ENCODE measurements at places on chromosomes 2 and 18.

GRCh38 chr2:219175928-219176817 lies 552 bp downstream of the CNPPD1 start:
- DNase-seq = no peak

DNA sequence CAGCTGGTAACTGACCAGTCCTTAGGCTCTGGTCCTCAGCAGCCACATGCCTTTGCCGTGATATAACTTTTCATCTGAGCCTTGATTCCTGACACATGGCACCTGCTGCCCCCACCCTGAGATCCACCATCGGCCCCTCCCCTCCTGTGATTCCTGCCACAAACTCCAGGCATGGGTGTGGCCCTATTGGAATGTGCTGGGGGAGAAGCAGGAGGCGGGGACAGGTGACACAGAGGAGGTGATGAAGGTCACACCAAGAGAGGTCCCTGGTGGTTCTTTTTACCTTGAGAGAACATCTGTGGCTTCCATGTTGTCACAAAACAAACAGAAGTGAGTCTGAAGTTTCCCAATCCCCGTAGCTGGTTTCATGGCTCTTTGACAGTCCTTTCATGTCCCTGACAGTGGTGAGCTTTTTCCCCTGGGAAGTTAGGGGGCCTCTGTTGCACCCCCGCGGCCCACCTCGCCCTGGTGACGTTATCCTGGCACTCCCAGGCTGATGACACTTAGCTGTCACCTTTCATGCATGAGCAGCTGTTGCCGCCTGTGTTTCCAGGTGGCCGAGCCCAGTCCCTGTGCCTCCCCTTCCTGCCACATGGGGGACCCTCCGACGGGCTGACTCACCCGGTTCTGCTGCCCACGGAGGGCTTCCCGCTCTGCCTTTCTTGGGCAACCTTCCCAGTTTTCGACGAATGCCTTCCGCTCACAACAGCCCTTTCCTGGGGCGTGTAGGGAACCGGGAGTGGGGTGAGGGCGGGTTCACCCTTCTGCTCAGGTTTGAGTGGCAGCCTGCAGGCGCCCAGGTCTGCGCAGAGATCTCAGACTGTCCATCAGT lies 66.3 kb upstream of the GLI2 start:
- no peak for DNase-seq

GRCh38 chr18:73787316-73787715 lies 360.3 kb downstream of the FBXO15 start:
- no peak for DNase-seq

DNA sequence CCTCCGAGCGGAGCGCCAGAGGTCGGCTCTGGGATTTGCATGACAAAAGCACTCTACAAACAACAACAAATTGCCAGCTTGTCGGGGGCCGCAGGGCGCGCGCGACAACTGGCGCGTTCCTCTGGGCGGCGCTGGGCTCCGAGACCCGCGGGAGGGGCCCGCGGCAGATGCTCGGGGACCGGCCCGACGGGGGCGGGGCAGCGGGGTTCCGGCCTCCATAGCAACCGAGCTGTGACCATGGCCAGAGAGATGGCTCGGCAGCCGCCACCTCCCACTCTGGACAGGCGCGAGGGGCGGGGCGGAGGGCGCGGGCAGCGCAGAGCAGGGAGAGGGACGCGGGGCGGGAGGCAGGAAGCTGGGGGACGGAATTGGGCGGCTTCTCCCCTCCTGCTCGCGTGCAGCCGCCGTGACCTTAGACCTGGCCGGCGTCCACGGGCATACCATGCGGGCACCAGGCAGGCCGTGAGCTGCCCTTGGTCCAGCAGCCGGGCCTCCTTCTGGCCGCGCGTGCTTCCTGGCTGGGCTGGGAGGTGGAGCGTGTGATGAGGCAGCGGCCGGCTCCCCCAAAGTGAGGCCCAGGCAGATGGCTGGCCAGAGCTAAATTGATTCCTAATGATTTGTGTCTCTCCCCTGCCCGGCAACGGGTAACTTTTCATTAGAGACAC lies 171.5 kb downstream of the CELF4 start:
- DNase-seq = no peak

DNA sequence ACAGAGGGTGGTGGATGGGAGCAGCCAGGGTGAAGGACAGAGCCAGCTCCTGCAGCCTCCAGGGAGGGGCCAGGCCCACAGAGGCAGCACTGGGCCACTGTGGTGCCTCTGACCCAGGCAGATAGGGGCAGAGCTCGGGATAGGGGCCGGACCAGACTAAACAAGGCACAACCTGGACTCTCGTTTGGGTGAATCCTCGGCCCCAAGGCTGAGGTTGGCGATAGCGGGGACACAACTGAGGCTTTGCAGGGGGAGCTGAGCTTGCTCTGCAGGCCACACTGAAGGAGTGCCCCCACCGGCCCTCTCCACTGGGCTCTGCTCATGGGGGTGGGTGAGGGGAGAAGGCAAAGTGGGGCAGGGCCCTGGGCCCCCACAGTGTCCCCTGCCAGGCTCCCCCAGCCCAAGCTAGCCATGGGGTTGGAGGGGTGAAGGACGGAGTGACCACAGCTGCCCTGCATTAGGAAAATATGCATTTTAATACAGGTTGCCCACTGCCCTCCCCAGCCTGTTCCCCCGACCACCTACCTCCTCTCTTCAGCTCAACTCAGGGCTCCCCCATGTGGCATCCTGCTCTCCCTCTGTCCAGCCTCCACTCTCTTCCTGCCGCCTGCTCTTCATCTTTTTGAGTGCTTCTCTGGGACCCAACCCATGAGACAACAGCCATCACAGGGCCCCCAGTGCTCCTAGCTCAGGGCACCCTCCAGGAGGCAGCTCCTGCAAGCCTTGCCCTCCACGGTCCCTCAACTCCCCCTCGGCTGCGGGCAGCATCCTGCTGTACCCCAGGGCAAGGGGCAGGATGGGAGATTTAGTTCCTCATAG lies 152.8 kb downstream of the INHBB start:
- no peak for DNase-seq

DNA sequence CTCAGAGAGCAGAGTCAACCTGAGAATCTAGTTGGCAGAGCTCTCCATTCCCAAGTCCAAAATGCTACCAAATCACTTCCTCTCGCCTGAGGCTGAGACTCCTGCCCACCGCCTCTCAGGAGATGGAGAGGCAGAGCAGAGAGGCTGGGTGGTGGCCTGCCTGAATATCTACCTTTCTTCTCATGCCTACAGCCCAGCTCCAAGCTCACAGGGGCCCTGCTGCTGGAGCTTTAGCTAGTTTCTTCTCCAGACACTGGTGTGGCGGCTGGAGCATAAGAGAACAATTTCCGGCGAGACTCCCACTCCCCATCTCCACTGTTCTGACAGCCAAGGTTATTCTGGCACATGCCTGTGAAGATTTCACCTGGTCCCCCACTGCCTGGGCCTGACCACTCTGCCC lies 8.1 kb upstream of the CYP26B1 start:
- DNase-seq = no peak

- DNase-seq = no peak
Observed at GRCh38 chr2:241895712-241896641, 26.4 kb downstream of the RTP5 start.

DNA sequence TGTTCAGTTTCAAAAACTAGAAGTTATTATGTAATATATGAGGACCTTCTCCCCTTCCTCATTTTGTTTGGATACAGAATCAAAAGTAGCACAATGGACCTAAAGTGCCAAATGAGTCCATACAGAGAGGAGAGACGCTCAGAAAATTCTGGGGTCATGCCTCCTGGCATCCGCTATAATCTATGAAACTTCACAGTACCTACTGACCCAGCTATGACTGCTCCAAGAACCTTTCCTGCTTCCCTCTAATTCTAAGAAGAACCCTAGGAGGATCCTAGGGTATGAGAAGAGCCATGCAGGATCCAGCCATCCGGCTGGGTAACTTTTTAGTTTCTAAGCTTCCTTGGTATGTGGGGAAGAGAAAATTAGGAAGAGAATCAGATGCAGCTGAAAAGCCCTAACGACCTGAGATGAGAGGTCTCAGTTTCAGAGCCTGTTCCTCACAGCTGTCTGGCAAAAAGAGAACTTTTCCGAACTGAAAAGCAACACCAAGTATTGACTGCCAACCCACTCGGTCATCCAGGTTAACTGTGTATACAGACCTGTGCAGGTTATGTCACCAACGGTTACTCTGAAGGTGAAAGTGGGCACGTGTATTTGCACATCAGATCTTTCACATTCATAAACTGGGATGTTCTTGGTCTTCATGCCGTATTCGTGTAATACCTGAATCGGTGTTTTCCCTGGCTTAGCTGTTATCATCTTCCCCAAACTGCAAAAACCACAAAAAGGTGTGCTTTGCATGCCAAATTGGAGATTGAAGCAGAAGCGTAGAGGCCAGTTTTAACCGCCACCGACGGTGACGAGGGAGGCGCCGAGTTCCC lies 1.1 kb downstream of the PRKRA start:
- no peak for DNase-seq

- DNase-seq = no peak
Observed at GRCh38 chr2:54084600-54084999, 30.8 kb upstream of the ACYP2 start.

GRCh38 chr2:166784296-166784946 lies 103.9 kb upstream of the XIRP2 start:
- DNase-seq = no peak

- no peak for DNase-seq
Observed at GRCh38 chr2:205827809-205828365, 145.6 kb downstream of the NRP2 start.

GRCh38 chr2:227853765-227854271 lies 17.6 kb upstream of the DAW1 start:
- no peak for DNase-seq

GRCh38 chr2:8229546-8229986 lies 452.3 kb upstream of the ID2 start:
- no peak for DNase-seq

DNA sequence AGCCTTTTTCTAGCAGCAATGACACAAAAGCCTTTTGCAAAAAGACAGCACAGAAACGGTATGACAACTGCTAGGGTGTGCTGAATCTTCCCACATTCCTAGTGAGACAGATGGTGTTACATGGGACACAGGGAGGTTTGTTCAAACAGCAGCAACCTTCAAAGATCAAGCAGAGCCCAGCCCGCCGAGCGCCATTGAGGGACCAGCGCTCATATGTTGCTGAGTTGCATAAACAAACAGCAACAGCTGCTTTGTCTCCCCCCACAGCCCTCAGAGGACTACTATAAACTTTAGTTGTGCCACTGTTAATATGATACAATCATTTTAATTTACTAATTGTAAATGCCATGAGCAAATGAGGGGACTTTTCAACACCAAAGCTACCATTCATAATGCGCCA lies 117.7 kb downstream of the ZEB2 start:
- no peak for DNase-seq

GRCh38 chr2:28991021-28991420 lies 9.9 kb downstream of the TOGARAM2 start:
- no peak for DNase-seq

DNA sequence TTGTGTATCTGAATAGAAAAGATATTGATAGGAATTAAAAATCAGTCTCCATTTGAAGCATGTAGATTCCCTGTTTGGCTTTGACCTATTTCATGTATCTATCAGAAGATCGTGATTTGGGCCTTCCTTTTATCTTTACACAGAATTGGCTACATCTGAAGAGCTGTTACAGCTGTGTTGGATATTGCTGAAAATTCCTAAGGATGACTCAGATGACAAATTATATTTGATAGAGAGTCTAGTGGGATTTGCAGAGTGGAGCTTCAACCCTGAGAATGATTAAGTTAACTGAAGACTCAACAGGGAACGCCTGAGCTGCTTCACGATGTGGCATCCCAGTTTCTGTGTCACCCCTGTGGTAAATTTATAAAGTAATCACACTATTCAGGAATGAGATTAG lies 4.9 kb upstream of the COL3A1 start:
- DNase-seq = no peak

GRCh38 chr2:174704642-174705041 lies 59.6 kb downstream of the CHRNA1 start:
- DNase-seq = no peak

DNA sequence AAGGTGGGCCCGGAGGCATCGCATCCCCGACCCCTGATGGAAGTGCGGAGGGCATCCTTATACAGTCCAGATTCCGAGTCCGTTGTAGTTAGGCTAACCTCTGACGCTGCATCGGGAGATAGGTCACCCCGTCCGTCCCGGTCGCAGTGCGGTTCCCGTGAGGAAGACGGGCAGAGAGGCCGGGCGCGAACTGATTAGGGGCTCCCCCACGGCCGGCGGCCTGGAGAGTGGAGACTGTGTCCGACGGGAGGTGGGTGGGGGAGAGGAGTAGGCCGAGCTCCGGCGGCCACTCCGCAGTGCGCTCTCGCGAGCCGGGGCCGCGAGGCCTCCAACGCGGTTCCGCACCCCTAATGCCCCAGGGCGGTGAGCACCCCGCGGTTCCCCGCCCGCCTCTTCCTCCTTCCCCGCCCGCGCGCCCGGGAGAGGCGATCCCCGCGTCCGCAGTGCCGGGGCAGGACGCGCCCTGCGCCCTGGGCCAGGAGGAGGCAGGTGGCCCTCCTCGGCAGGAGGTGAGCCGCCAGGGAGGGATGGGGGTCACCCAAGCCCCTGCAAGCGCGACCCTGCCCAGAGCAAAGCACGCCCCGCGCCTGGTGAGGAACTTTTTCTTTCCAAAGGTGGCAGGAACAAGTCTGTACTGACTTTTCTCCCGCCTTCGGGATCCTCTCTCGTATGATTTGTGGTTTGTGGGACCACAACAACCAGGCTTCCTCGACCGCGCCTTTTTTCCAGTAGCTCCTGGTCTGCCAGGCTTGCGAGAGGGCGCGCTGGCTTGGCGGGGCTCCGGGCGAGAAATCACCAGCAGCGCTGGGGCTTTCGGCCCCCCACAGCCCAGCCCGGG lies 1.4 kb upstream of the SP5 start:
- DNase-seq = no peak

DNA sequence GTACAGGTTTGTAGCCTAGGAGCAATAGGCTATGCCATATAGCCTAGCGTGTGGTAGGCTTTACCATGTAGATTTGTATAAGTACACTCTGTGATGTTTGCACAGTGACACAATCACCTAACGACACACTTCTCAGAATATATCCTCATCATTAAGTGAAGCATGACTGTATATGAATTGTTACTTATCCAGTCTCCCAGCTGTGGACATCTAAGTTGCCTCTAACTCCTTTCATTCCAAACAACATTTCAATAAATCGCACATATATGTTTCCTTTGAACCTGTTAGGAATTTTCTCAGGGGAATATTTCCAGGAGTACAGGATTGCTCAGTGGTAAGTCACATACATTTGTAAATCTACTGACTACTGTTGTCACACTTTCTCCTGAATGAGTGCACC lies 90.0 kb downstream of the ARHGAP15 start:
- DNase-seq = no peak

DNA sequence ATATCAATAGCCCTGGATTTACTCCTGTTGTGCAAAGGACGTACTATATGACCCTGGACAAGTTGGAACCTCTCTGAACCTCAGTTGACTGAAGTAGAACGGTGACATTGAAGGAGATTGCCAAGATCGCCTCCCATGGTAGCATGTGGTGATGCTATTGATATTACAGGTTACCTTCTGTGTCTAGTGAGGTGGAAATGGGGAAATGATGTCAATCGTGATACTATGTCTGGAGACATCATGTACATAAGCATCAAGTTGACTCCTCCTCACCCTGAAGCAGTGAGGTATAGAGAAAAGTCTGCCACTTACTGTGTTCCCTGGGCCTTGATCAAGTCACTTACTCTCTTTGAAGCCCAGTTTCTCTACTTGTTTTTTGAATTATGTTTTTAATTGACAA lies 93.9 kb downstream of the KLF7 start:
- DNase-seq = no peak
